HepG2 (cell line): ENCODE measurements at places on chromosomes 5 and 9.
A peak's percentile ranks its signal among the peaks of the same experiment; 100 is the strongest.

- 0 out of 3 replicates have a peak, but pooled peaks cover 8% of the 10 kb centered on the region for H3K36me3 ChIP-seq
- H3K27me3 ChIP-seq = no peaks in the 10 kb centered on the region
- H3K4me1 ChIP-seq = no peaks in the 10 kb centered on the region
- H3K27ac ChIP-seq = no peak overlapping the region
- no peak overlapping the region for H3K4me3 ChIP-seq
Observed at GRCh38 chr9:114475412-114476135, 29.7 kb downstream of the WHRN start.

DNA sequence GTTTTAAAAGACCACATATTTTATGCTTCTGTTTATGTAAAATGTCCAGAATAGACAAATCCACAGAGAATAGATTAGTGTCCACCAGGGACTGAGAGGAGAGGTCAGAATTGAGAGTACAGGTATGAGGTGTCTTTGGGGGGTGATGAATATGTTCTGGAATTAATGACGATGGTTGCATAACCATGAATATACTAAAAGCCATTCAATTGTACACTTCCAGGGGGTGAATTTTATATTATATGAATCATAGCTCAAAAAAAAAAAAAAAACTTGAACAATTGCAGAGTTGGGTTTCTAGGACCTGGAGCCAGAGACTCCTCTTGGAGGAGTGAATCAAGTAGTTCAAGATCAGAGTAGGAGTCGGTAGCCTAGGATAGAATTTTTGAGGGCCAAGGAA, 57.8 kb upstream of the RUSC2 start:
- no peaks in the 10 kb centered on the region for H3K36me3 ChIP-seq
- DNase-seq = no peak
- H3K27me3 ChIP-seq = no peaks in the 10 kb centered on the region
- H3K4me1 ChIP-seq = peaks cover 11% of the 10 kb centered on the region; the same call in 1 of the 2 replicates
- H3K27ac ChIP-seq = no peak overlapping the region

GRCh38 chr5:169548315-169548714, 35.3 kb upstream of the SPDL1 start:
- peak; percentile 5 for DNase-seq
- no peak overlapping the region for H3K27ac ChIP-seq
- no peaks in the 10 kb centered on the region for H3K36me3 ChIP-seq
- H3K4me1 ChIP-seq = no peaks in the 10 kb centered on the region
- no peak overlapping the region for H3K4me3 ChIP-seq

GRCh38 chr9:5593904-5594303, 35.0 kb upstream of the RIC1 start:
- H3K4me1 ChIP-seq = no peaks in the 10 kb centered on the region
- no peak for DNase-seq
- no peaks in the 10 kb centered on the region for H3K36me3 ChIP-seq
- no peaks in the 10 kb centered on the region for H3K27me3 ChIP-seq
- H3K27ac ChIP-seq = no peak overlapping the region

DNA sequence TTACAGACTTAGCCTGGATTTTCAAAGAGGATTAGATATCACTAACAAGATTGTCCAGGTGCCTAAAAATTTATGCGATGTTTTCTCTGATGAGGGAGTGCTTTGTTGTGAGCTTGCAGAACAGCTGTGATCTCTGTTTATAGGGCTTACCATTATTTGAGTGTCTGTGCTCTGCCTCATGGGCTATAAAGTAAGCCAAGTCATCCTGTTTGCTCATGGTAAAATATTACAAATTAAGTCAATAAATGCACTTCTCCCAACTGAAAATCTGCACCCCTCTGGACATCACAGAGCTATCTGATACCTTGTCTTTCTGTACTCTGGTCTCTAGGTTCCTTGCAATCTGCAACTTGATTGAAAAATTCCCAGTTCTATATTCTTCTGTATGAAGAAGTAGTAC, 293.4 kb upstream of the ACTBL2 start:
- H3K4me1 ChIP-seq = peaks cover 31% of the 10 kb centered on the region
- no peak overlapping the region for H3K27ac ChIP-seq
- no peak for DNase-seq
- no peaks in the 10 kb centered on the region for H3K27me3 ChIP-seq
- H3K36me3 ChIP-seq = no peaks in the 10 kb centered on the region

DNA sequence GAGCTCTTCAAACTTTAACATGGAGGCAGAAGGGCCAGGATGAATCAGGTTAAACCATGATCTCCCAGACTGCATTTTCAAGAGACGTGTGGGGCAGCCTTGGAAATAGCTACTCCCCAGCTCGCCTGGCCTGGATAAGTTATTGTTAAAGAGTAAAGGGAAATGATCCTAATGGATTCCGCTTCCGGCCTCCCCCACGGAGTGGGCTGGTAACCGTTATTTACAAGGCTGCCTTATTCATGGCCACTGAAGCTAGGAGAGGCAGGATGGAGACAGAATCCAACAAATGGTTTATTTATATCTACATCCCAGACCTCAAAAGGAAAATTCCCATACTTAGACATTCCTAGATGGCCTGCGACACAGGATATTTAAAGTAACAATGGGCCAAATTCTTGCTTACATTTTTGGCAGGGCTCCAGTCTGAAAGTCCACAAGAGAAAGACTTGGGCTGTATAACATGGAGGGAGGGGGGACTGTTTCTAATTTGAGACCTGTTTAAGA, 27.9 kb downstream of the SPRY4 start:
- peaks cover 55% of the 10 kb centered on the region for H3K4me1 ChIP-seq
- H3K27ac ChIP-seq = no peak overlapping the region
- no peaks in the 10 kb centered on the region for H3K27me3 ChIP-seq
- H3K36me3 ChIP-seq = no peaks in the 10 kb centered on the region
- no peak overlapping the region for H3K4me3 ChIP-seq

DNA sequence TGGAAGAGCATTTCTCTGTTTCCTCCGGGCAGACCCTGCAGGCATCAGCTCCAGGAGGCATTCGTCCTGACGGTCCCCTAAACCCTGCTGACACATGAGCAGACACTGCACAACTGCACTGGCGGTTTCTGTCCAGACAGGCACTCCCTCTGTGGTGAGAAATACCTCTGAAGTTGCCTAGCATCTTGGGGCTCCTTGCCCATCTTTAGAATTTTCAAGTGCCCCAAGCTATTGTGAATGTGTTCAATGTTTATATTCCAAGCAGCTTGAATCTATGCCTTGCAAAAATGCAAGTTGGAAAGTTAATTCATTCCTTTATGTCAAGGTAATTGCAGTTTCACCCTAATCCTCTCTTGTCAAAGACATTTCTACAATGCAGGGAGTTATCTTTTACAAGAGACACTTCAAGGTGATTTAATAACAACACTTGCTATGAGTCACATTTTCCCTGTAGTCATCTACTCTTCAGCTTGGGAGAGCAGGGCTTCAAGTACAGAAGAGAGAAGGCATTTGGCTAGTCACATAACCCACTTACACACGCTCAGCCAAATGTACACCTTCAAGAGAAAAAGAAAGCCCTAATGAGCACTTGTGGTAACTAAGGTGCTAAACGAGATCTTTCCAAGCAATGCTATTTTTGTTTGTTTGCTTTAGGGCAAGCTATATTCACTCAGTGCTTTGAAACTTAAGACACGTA, 302.5 kb downstream of the MLLT3 start:
- H3K27me3 ChIP-seq = no peaks in the 10 kb centered on the region; the same call in 2 of the 3 replicates
- no peaks in the 10 kb centered on the region for H3K4me1 ChIP-seq
- no peak for DNase-seq
- no peak overlapping the region for H3K27ac ChIP-seq
- no peak overlapping the region for H3K4me3 ChIP-seq

- peaks cover 21% of the 10 kb centered on the region for H3K27me3 ChIP-seq
- H3K4me1 ChIP-seq = peaks cover 57% of the 10 kb centered on the region
- no peak overlapping the region for H3K27ac ChIP-seq
- DNase-seq = no peak
Observed at GRCh38 chr9:136688274-136689107, 1.2 kb upstream of the AGPAT2 start.

- H3K27me3 ChIP-seq = no peaks in the 10 kb centered on the region
- H3K27ac ChIP-seq = no peak overlapping the region
- no peaks in the 10 kb centered on the region for H3K36me3 ChIP-seq
- H3K4me1 ChIP-seq = no peaks in the 10 kb centered on the region
- no peak for DNase-seq
Observed at GRCh38 chr5:83313436-83313835, 158.1 kb upstream of the VCAN start.

GRCh38 chr5:8208307-8208706, 339.4 kb downstream of the MTRR start:
- no peak overlapping the region for H3K27ac ChIP-seq
- no peak for DNase-seq
- no peaks in the 10 kb centered on the region for H3K27me3 ChIP-seq
- no peaks in the 10 kb centered on the region for H3K36me3 ChIP-seq
- H3K4me1 ChIP-seq = no peaks in the 10 kb centered on the region

- no peaks in the 10 kb centered on the region for H3K36me3 ChIP-seq
- no peaks in the 10 kb centered on the region; the same call in 2 of the 3 replicates for H3K27me3 ChIP-seq
- H3K4me3 ChIP-seq = peak overlapping the region; percentile 68
- H3K4me1 ChIP-seq = peaks cover 34% of the 10 kb centered on the region
- H3K27ac ChIP-seq = peak overlapping the region; percentile 80
Observed at GRCh38 chr9:14314929-14315874, 1.3 kb upstream of the NFIB start.

- peak overlapping the region; percentile 87 for H3K27ac ChIP-seq
- peak overlapping the region; percentile 92 for H3K4me3 ChIP-seq
- H3K36me3 ChIP-seq = no peaks in the 10 kb centered on the region
- peaks cover 36% of the 10 kb centered on the region for H3K4me1 ChIP-seq
Observed at GRCh38 chr9:98256756-98257155, 1.3 kb upstream of the TBC1D2 start.

- DNase-seq = no peak
- no peaks in the 10 kb centered on the region for H3K4me1 ChIP-seq
- H3K27ac ChIP-seq = no peak overlapping the region
- H3K27me3 ChIP-seq = no peaks in the 10 kb centered on the region
Observed at GRCh38 chr9:95796029-95796428, 79.5 kb upstream of the ERCC6L2 start.

DNA sequence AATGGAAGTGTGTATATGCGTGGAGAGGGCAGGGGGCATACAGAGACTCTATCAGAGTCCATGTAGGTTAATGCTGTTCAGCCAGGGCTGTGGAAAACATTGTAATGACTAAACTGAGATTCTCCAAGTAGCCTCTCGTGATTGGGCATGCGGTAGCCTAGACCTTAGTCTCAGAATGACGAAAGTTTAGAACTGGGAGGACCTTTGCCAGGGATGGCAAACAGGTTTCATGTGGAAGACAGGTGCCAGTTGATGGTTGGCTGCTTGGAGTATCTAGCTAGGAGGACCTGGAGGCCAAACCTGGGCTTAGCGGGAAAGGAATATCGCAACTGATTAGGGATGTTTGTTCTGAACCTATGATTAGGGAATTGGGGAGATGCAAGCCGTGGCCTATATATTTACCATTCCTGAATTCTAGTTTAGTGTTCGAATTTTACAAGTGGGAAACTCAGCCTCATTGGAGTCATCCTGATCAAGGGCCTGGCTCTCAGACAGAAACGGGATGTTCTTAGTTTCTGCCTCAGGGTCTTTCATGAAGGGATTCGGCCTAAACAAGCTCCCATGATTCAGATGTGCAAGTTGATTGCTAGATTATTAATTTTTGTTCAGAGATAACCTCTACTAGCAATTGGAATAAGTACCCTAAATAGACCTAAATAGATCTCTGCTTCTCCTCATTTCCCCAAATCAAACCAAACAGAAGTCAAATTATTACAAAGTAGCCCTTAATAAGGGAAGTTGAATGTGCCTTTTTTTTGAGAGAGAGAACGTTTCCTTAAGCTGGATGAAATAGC, 26.8 kb upstream of the TJP2 start:
- H3K36me3 ChIP-seq = peaks cover 5% of the 10 kb centered on the region
- H3K27ac ChIP-seq = no peak overlapping the region
- H3K4me1 ChIP-seq = peaks cover 31% of the 10 kb centered on the region
- H3K27me3 ChIP-seq = no peaks in the 10 kb centered on the region
- DNase-seq = no peak

- H3K36me3 ChIP-seq = peaks cover 1% of the 10 kb centered on the region
- peak overlapping the region; percentile 56 for H3K27ac ChIP-seq
- no peak overlapping the region for H3K4me3 ChIP-seq
- H3K4me1 ChIP-seq = peaks cover 66% of the 10 kb centered on the region
Observed at GRCh38 chr5:139670369-139671095, 22.4 kb downstream of the CXXC5 start.

- H3K36me3 ChIP-seq = no peaks in the 10 kb centered on the region
- no peaks in the 10 kb centered on the region for H3K4me1 ChIP-seq
- H3K27ac ChIP-seq = no peak overlapping the region
- DNase-seq = no peak
Observed at GRCh38 chr5:77669677-77670076, 31.2 kb upstream of the OTP start.

DNA sequence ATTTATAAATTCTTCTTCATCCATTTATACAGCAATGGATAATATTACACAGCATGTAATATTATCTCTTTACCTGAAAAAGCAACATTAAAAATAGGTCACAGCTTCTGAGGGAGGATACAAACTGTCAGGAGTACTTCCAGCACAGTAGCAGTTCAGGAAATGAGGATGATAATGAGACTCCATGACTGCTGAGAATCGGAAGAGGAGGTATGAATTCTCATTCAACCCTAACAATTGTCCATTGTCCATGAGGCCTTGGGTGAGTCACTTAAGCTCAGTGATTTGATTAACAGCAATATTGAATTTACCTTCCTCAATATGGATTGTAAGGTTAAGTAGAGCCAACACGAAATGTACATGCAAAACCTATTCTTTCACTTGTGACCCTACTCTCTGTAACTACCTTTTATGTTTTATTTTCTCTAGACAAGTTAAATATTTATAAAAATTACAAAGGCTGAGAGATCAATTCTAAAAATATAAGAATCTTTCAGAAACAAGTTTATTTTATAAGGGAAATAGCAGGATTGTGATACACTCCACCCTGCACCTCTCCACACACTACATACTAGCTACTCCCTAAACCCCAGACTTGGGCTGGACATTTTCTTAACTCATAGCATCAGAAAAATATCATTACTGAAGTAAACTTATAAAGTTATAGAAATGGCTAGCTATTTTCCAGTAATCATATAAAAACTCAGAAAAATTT, 159.1 kb upstream of the ACOT12 start:
- H3K27me3 ChIP-seq = no peaks in the 10 kb centered on the region
- no peak overlapping the region for H3K27ac ChIP-seq
- no peak overlapping the region for H3K4me3 ChIP-seq
- no peaks in the 10 kb centered on the region for H3K36me3 ChIP-seq
- H3K4me1 ChIP-seq = no peaks in the 10 kb centered on the region

GRCh38 chr5:67201897-67202549, 5.4 kb upstream of the CD180 start:
- H3K27ac ChIP-seq = no peak overlapping the region
- no peaks in the 10 kb centered on the region for H3K36me3 ChIP-seq
- no peaks in the 10 kb centered on the region for H3K27me3 ChIP-seq
- no peak overlapping the region for H3K4me3 ChIP-seq
- DNase-seq = no peak

DNA sequence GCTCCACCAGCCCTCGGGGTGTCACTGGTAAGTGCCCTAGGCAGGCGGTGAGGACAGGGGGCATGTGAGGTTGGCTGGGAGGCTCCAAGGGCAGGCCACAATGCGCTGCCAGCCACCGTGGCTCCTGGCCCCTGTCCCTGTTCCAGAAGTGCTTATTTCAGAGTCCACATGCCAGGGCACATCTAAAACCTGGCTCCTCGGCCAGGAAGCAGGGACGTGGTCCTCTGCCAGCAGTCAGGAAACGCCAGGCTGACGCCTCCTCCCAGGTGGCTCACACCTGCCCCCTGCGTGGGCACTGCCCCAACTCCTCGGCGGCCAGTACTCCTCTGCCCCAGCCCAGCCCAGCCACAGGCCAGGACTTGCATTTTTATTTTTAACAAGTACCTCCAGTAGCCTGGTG, 68.5 kb downstream of the SECISBP2 start:
- peaks cover 1% of the 10 kb centered on the region; the same call in 1 of the 2 replicates for H3K27me3 ChIP-seq
- no peak overlapping the region for H3K27ac ChIP-seq
- peaks cover 34% of the 10 kb centered on the region for H3K4me1 ChIP-seq
- H3K36me3 ChIP-seq = no peaks in the 10 kb centered on the region
- DNase-seq = no peak
- no peak overlapping the region for H3K4me3 ChIP-seq
